ENCODE measurements at places on chromosomes 6 and 20.

DNA sequence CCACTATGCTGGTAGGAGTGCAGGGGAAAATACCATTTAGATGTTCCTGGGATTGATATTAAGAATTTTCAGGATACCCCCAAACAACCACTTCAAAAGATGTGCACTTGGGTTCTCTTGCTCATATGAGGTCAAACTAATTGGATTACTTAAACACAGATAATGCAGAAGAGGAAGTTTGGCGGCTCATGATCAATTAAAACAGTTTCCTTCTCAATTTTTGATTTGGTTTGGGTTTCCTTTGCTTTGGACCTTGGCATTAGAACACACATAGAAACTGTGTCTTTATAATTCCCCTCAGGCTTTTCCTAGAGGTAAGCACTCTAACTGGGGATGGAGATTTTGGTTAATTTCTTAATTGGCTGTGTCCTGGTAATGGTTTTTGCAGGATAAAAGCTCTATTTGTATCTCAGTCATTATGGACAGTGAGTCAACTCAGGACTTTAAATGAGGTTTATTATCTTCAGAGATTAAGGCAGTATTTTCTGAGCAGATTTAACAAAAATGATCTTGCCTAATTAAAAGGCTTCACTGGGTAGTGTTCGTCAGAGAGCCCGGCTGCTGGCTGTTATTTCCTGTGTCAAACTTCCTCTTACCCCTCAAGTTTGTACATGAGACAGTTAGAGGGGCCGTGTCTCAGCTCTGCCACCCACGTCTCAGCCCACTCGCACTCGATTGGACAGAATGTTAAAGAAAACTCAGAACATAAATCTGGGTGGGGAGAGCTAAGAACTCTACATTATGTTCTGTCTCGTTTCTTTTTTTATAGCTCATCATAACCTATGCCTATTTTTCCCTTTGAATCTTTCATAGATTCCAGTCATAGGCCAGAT, 50.3 kb upstream of the PREP start:
- DNase-seq = no peak

DNA sequence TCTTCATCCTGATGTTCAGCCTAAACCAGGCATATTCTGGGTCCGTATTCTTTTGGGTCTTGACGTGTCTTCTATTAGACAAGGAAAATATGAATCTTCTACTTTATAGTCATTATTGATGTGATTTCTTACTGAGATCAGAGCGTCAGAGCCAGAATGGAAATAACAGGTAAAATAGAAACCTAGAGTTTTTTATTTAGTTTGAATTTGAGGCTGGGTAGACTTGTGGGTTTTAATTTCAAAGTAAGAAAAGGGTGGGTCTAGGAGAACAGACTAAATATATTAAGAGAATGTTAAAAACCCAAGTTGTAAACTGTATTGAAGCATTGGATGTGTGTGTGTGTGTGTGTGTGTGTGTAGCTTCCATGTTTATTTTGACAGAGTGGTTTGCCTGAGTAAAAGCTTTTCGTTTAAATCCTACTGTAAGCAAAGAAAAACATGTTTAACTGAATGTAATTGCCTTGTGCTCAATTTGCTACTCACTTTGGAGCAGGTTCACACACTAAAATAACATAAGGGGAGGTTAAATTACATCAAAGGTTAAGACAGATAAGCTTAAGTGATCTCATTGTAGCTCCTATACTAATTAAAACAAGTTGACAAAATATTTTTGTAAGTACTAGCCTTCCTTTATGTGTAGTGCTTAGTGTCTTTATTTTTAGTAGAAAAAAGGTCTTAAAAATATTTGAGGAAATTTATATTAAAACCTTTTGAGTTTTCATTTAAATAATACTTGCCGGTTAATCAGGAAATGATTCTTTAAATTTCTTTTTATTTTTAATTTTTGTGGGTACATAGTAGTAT, 17.4 kb downstream of the HECA start:
- DNase-seq = no peak

GRCh38 chr20:62015540-62016288, 50.0 kb downstream of the TAF4 start:
- no peak for DNase-seq

GRCh38 chr20:57332105-57333089, 2.8 kb downstream of the SPO11 start:
- no peak for DNase-seq

DNA sequence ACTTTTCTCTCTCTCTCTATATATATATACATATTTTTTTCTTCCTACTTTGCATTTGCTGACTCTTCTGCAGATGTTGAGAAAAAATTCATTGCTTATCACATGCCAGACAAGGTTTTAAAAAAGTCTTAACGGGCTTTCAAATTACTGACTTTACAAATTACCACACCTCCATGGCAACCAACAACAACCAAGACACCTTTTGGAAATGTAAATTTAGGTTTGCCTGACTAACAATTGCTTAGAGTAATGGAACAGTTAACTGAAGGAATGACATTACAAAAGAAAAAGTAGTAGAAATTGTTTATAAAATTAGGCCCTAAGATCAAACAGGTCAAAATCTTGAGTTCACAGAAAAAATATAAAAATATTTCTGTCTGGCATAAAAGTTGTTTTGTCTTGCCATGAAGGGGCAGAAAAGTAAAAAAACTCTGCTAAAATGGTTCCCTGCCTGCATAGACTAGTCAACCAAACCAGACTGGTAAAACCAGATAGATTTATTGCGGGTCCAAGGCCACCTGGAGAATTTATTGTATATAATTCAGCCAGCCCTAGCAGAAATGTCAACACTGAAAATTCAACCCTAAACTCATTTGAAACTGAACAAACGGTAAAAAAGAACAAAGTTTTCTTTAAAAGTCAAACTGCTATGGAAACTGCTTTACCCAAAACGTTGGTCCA, 92.8 kb upstream of the FRMD1 start:
- DNase-seq = no peak

DNA sequence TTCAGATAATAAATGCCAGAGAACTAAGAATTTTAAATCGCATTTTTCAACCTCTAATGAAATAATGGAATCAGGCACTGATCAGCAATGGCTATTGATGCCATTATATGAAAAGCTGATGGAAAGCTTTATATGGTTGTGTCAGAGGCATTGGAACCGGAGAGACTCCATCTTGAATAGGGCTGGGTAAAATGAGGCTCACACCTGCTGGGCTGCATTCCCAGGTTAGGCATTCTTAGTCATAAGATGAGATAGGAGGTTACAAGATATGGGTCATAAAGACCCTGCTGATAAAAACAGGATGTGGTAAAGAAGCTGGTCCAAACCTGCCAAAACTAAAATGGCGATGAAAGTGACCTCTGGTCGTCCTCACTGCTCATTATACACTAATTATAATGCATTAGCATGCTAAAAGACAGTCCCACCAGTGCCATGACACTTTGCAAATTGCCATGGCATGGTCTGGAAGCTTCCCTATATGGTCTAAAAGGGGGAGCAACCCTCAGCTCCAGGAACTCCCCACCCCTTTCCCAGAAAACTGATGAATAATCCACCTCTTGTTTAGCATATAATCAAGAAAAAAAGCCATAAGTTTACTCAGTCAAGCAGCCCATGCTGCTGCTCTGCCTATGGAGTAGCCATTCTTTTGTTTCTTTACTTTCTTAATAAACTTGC, 40.2 kb upstream of the CD83 start:
- no peak for DNase-seq

DNA sequence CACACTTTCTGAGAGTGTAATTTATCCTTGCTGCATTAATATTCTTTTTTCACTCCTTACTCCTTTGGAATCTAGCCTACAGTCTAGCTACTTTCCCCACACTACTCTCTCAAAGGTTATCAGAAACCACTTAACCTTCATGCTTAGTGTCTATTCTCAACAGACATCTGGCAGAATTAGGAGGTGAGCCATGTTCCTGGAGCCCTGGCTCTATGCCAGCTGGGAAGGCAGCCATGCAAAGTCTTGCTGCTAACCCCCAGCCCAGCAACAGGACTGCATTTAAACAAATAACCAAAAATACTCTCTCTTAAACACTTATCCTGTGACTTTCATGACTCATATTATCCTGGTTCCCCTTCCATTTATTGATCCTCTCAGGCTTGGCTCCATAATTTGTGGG, 260.2 kb downstream of the BCKDHB start:
- no peak for DNase-seq

DNA sequence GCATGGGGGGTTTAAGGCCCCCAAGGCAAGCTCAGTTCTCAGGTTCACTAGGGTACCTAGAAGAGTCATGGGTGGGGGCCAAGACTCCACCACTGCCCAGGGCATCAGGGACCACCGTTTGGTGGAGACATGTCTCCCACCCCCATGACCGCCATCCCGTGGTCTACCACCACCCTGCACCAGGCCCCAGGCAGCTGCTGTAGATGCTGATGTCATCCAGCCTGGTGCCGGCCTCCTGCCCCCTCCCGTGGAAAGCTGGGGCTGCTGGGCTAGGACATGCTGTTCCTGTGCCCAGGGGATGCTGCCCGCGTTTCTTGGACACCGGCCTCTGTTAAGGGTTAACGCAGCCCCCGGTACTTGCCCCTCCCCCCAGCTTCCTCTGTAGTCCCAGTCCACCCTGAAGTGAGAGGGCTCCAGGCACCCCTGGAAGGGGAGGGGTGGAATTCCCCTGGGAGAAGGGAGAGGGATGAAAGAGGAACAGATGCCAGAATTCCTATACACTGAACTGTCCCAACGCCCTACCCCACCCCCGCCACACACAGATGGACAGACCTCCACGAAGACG, 587 bp downstream of the IP6K3 start:
- DNase-seq = no peak

GRCh38 chr6:120173250-120173649, 823.7 kb upstream of the MAN1A1 start:
- no peak for DNase-seq

Measured in progenitor cell of endocrine pancreas (in vitro differentiated cells).